SIG-M5 (cell line): ENCODE measurements at places on chromosomes 11 and 22.

- DNase-seq: no peak
These were observed 458.5 kb upstream of the CCDC90B start for GRCh38 chr11:83744620-83745192.

DNA sequence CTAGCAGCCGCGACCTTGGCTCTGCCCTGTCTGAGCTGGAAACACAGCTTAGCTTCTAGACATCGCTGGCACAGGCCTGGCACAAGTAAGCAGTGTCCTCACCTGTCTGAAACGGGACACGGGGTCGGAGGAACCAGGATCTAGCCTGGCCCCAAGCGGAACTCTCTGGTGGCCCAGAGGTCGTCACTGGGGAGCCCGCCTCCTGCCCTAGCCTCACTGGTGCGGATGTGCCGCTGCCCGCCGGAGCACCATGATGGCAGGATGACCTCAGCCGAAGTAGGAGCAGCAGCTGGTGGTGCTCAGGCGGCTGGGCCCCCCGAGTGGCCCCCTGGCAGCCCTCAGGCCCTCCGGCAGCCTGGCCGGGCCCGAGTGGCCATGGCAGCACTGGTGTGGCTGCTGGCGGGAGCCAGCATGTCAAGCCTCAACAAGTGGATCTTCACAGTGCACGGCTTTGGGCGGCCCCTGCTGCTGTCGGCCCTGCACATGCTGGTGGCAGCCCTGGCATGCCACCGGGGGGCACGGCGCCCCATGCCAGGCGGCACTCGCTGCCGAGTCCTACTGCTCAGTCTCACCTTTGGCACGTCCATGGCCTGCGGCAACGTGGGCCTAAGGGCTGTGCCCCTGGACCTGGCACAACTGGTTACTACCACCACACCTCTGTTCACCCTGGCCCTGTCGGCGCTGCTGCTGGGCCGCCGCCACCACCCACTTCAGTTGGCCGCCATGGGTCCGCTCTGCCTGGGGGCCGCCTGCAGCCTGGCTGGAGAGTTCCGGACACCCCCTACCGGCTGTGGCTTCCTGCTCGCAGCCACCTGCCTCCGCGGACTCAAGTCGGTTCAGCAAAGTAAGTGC, 871 bp downstream of the SLC35E4 start:
- DNase-seq: no peak

- peak; percentile 29 for DNase-seq
These were observed 1.4 kb upstream of the STIM1 start for GRCh38 chr11:3853899-3854659.

DNA sequence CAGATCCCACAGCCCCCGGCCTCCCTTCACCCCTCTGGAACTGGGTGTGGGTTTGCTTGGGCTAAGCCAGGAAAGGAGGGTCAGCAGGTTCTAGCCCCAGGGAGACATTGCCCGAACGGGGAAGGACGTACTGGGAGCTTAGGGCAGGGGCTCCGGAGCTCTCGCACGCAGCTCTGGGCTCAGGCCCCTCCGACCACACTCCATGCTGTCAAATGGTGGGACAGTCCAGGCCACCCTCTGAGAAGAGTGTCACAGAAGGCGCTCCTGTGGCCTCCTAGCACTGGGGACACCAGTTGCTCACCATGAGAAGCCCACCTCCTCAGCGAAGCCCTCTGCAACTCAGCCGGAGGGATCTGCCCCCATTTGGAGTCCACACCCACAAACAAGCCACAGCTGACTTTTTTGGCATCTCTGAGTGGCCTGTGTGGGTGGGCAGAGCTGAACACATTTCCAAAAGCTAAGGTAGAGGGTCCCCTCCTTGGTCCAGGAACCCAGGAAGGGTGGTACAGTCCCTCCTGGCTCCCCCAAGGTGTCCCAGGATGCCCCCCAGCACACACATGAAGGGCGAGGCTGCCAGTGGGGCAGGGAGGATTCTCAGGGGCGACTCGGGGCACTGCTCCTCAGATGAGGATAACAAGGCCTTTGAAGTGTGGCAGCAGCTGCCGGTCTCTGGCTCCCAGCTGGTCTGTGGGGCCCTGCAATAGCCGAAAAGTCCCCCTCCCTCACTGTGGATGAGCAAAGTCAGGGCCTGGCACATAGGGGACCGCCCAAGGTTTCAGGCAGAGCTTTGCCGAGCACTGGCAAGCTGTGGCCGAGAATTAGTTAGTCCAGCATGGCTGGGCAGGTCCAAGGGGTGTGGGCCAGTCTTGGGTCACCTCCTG, 13.0 kb upstream of the TEF start:
- no peak for DNase-seq

DNA sequence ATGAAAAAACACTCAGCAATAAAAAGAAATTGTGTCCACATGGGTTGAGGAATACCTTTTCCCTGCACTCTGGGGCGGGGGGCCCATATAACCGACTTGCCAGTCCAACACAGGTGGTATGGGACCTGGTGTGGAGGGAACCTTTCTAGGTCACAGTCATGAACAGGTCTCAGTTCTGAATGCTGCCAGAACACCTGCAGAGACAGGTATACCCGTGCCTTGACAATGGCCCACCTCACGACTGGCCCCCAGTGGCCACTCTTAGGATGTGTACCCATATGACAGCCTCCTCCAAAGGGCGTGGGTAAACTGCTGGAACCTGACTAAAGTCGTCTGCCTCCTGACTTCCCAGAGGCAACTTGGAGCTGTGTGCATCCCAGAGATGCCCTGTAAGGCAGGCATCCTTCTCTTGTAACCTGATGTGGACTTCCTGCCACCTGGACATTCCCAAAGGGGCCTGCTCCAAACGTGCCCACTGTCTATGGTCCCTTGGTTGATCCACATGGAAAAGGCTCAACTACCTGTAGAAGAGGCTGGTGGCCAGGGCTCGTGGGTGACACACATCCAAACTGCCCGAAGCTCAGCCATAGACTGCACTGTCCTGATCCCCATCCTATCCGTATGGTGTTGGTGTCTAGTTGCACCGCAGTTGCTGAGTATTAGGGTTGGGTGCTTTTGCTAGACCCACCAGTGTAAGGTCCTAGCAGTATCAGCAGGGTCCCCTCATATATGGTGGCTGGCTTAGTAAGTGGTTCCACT, 859.3 kb downstream of the BRD1 start:
- DNase-seq: no peak

DNA sequence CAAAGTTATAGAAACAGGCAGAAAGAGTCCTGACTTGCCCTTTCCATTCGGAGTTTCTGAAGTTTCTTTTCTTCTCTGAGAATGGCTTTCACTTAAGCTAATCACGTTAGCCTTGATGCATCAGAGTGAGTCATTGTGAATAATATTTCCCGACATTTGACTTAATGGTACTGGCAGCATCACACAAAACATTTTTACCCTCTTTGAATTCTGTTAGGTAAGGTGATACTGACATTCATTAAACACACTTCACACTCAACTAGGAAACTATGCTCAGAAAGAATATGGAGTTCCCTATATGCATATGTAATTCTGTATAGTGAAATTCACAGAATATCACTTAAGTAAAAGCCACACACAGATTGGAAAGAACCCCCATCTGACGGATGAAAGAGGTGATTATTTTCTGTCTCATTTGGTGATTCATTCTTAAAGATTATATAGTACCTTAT, 120.8 kb upstream of the ARHGAP20 start:
- no peak for DNase-seq

DNA sequence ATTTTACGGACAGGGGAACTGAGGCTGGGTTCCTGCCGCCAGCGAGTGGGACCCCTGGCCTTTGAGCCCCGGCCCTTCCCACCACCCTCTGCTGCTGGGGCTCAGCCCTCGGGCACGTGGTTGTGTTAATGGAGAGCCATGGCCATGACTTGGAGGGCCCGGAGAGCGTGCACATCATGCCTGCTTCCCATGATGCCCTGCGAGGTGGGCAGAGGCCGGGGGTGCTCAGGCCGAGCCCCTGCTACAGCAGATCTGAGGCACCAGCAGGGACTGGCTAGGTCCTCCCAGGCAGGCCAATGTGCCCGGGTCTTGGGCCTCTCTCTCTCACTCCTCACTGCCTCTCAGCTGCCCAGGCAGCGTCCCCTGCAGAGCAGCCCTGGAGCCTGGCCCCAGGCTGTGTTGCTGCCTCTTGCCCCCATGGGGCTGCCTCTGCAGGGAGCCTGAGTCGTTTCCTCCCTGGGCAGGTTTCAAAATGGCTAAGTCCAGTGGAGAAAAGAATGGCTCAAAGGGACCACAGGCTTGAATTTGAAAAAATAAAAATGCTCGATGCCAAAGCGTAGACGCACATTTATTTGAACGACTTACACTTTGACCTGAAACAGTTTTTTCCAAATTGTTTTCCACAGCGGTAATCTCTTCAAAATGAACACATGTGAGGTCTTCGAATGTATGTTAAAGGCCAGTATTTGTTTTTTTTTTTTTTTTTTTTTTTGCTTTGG, 72.6 kb upstream of the CLDN5 start:
- no peak for DNase-seq

GRCh38 chr11:106818443-106818842, 199.8 kb downstream of the GUCY1A2 start:
- DNase-seq: no peak

DNA sequence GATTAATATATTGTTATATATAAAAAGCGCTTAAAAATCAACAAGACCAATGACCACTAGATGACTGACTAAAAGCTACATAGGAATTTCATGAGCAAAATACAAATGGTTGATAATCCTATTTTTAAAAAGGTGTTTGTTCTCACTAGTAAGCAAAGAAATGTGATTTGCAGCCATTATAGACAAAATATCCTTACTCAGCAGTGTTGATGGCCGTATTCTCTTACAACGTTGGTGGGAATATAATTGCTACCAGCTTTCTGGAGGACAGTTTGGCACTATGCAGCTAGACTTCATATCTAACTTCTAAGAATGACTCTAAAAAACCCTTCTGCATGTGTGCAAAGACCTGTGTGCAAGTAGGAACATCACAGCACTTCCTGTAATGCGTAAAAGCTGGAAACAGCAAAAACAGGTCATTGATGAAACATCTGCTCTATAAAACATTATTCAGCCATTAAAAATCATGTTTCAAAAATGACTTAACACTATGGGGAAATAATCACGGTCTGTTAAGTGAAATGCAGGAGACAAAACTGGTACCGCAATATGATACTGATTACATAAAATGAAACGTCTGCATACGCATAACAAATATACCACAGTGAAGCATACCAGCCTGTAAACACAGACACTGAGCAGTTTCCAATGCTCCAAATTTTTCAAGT, 70.1 kb upstream of the LINC01488 start:
- DNase-seq: no peak

DNA sequence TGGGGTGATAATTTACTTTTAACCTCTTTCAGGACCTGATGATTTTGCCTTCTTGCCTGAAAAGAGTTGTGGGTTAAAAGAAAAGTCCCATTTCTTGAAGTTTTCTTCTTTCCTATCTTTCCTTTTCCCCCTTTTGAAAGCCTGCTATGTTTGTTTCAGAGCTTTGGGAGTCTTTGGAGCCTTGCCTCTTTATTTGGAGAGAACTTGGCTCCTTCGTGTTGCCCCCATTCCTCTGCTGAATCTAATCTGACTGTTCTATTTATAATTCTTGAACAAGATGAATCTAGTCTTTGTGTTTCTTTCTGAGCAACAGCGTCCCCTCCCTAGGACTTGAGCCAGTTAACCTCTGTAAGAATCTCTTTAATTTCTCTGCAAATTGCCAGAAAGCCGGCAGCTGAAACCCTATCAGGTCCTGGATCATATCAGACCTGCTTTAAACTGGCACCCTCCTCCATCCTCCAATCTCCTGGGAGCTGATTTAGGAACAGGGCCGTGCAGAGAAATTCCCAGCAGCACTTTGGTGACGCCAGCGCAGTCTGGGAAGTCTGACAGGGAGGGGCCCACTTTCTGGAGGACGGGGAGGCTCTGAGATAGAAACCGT, 289.1 kb upstream of the SORL1-AS1 start:
- no peak for DNase-seq

- no peak for DNase-seq
These were observed at the start of gene OAF for GRCh38 chr11:120210626-120211521. Gene OAF, plus strand, starts transcription at chr11:120211032. Its CDS starts 248 bp downstream, at chr11:120211280.
